ENCODE measurements at places on chromosomes 1 and 21.
A peak's percentile ranks its signal among the peaks of the same experiment; 100 is the strongest.

DNA sequence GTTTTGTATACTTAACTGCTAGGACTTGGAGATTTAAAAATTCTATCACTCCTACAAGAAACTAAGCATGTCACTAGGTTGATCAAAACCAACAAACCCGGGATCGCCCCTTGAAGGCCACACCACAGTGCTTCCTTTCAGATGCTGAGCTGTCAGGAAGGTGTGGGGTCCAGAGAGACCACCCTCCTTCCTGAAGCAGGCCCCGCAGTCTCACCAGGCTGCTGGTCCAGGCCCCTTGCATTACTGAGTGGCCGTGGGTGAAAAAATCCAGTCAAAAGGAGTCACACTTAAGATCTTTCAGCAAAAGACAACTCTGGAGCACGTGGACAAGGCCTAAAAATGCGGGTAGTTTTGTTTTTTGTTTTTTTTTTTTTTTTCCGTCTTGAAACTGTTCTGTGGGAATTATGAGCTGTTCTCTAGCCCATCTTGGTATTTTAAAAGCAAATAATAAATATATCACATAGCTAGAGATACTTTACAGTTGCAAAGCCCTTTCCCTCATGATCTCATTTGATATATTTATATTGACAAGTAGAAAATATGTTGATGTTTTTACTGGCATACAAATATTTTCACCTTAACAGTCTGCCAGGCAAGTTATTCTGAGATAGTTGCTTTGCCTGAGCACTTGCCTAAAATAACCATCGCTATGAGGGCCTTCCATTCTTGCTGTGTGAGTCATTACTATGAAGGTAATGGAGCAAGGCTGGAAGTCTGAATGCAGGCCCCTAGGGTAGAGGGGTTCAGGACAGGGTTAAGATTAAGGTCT lies 73.1 kb upstream of the EDEM3 start:
- peak; percentile 47 for DNase-seq

DNA sequence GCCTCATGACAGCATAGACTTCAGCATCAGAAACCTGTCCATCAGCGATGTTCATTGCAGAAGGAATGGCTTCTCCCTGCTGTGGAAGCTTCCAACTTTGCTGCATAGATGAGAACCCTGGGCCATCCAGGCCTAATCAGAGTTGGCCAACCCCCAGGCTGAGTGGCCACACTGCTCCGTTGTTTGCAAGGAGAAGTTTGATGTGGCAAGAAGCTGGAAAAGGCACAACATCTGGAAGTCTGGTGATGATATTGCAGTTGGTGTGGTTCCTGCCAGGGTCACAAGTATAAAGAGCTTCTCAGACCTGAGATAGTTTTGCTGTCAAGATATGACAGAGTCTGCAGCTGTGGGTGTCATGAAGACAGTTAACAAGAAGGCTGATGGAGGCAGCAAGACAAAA lies 41.2 kb downstream of the RHOU start:
- DNase-seq, result no peak

GRCh38 chr1:44029260-44029910 lies 1.9 kb downstream of the SLC6A9 start:
- peak; percentile 61 for DNase-seq

- DNase-seq, result no peak
These were observed 22.0 kb downstream of the KIAA0319L start for GRCh38 chr1:35535243-35535642.

DNA sequence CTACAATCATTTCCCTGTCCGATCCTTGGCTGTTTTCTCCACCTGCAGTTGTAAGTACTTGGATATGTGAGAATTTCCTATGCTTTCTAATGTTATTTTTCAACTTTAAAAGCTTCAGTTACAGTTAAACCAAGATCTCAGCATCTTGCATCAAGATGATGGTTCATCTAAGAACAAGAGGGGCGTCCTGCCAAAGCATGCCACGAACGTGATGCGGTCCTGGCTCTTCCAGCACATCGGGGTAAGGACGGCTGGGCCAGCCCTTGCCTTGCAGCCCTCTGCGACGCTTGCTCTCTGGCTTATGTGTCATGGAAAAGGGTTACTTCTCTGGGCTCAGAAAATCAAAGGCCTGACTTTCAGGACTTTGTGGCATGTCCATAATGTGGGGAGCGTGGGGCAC lies 46.8 kb downstream of the PKNOX1 start:
- DNase-seq, result peak; percentile 43
